Activated naive CD4-positive, alpha-beta T cell treated with anti-CD3 and anti-CD28 coated beads, Interleukin-2, amount 50 U/mL, for 72 hours (primary cell): ENCODE measurements at places on chromosomes 5 and 9. TPM values are rescaled to one million over a fixed set of nuclear protein-coding genes. Genes with fewer than 3 reads are reported as not detected.

GRCh38 chr5:1000329-1000728, 8.3 kb upstream of the NKD2 start:
- DNase-seq = no peak

DNA sequence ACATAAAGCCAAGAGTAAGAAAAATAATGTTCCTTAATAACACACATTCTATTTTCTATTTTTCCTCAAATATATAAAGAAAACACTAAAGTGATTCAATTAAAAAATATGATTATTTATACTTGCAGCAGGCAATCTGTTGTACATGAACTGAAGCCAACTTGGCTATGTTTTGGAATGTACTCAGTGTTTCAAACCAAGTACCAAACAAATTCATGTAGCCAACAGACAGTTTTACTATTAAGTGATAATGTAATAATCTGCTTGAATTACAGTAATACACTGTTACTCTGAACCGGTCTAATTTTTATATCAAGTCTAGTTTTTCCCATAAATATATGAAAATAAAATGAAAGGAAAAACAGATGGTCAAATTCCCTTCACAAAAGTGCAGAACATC, 58.0 kb downstream of the CEP120 start:
- no peak for DNase-seq

- no peak for DNase-seq
These were observed 15.2 kb downstream of the VAV2 start for GRCh38 chr9:133976887-133977286.

GRCh38 chr9:79301551-79302391, 270.0 kb upstream of the TLE4 start:
- DNase-seq = no peak

DNA sequence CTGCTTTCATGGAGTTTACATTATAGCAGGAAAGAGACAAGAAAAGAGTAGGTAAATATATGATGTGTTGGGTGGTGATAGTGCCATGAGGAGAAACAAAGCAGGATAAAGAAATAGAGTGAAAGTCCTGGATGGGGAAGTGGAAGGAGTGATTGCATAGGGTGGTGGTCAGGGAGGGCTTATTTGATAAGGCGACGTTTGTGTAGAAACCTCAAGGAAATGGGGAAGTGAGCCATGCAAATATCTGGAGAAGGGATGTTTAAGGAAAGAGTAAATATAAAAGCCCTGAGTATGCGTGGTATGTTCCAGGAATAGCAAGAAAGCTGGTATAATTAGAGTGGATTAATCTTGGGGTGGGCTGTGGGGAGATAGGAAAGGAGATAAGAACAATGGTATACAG, 134.7 kb upstream of the SV2C start:
- no peak for DNase-seq

DNA sequence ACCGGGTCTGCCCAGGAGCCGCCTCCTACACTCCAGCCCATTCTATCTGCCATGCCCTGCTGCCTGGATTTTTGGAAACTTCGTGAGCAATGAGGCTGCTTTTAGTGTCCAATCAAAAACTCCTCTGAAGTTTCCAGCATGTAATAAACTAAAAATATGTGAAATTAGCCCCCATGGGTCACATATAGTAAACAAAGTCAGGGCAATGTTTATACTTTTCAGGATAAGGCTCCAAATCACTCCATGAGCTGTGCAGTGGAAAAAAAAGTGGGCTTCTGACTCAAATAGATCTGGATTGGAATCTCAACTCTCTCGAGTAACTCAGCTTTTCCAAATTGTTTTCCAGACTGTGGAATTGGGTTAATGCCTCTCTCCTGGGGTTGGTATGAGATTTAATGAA, 68.2 kb downstream of the PIK3R1 start:
- DNase-seq = no peak

DNA sequence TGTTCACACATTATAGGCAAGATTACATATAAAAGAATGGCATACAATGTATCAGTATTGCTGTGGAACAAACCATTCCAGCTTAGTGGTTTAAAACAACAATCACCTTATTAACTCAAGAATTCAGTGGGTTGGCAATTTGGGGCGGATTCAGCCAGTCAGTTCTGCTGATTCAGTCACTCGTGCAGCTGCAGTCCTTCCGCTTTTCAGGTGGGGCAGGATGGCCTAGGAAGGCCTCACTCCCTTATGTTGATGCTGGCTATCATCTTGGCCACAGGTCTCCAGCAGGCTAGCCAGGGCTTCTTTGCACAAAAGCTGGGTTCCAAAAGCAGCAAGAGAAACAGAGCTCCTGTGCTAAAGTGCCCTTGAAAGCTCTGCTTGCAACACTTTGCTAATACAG, 150.6 kb downstream of the MCTP1 start:
- DNase-seq = no peak

DNA sequence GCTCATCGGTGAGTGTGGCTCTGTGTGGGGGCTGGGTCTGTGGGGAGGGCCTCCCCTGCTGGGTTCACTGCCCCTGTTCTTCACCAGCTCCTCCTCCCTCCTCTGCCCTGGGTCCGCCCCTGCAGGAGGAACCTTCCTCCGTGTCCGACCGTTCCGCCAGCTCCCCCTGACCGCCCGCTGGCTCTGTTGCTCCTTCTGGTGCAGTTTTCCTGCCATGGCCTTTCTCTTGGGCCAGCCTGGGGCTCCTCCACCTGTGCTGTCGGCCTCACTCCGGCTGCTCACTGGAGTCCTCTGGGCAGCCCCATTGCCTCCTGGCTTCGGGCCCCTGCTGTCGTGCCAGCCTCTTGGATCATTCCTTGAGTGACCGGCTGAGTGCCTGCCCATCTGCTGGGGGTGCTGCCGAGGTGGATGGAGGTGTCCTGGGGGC, 12.3 kb downstream of the RNU6ATAC start:
- DNase-seq = no peak

The SH3PXD2B gene
- 0.09 TPM for total RNA-seq

The PCDHB14 gene
- total RNA-seq = not detected

The FOXI1 gene
- not detected for total RNA-seq
